ENCODE measurements at places on chromosomes 2 and 18.

DNA sequence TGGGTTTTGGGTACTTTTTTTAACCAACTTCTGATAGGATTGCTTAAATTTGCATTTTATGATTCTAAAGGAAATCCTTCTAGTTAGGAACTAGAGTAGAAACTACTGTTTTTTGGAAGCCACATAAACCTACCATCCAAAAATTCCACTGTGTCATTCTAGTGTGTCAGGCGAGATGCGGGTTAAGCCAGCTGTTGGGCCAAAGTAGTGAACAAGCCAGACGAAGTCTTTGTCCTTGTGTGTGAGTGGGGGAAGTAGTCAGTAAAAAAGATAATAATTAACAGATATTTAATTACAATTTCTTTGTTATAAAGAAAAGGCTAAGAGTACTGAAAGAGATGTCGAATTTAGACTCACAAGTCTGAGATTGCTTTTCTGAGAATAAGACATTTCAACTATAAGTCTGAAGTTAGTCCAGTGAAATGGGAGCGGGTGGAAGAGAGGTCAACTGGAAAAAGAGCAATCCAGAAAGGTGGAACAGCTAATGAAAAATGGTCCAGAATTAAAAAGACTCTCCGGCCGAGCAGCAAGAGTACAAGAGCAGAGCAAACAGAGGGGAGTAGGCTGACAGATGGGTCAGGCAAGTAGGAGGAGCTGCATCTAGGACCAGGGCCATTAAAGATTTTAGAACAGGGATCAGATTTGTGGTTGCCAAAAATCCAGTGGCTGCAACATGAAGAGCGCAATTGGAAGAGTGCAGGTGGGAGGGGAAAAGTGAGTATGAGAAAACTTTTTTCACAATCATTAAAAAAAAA is 1.5 kb downstream of the EPB41L5 start:
- DNase-seq = no peak

GRCh38 chr2:127169066-127169660 is 50.9 kb downstream of the CYP27C1 start:
- DNase-seq = no peak

DNA sequence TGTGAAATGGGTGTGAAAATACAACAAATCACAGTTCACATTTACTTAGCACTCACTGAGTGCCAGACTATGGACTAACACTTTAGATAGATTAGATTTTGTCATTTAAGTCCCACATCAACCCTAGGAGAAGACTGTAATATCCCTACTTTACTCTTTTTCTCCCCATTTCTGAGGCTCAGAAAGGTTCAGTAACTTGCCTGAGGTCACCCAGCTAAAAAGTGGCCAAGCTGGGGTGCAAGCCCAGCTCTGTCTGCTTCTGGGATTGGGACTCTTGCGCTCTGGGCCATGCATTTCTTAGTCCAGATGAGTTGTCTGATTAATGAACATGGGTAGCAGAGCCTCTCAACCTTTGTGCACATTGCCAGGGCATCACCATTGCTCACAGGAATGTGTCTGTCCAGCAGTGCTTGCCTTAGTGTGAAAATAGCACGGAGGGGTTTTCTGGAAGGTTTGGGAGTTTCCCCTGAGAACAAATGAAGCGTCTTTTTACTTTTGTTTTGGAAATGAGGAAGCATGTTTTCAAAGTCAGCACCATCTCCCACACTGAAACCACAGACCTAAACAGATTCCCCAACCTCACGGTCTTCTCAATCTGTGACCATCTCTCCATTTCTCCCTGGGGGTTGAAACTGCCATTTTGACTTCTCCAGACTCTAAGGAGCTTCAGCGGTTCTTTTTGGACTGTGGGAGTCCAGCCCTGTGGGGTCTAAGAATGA is 31.9 kb downstream of the NRP2 start:
- DNase-seq = no peak

DNA sequence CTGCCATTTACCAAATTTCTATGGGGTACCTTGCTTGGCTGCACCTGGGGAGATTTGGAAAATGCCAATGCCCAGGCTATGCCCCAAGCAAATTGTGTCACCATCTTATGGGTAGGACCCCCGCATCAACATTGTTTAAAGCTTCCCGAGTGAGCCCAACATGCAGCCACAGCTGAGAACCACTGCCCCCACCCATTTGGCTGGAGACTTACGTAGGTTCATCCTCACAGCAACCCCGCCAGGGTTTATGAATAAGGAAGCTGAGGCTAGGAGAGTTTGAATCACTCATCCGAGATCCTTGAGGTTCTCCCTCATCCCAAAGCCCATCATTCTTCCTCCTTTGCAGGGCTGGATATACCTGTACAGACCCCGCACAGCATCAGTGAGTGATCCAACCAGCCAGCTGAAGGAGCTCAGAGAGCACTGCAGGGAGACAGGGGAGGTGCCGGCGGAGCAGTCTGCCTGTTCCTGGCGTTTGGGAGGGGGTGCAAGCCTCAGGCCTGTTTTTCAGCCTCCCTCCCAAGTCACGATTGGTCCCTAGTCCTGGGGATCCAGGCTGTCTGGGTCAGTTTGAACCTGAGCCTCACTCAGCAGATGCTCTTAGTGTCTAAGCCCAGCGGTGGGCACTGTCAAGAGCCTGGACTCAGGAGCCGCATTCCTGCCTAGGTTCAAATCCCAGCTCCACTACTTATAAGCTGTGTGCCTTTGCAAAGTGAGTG is 164.9 kb downstream of the SMAD7 start:
- DNase-seq = no peak

DNA sequence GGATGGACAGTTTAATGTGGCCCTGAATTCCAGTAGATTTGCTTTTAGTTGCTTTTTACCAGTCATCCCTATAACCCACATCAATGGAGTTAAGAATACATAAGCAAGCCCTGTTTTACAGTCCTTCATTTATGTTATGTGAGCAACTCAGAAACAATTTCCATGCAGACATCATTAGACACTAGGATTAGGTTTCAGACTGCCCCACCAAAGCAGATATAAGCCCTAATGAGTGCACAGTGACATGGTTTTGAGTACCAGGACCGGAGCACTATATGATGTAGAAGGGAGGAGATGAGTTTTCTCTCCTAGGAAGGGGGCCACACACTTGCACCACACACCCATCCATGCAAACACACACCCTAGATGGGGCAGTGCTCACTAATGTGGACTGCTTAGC is 15.5 kb downstream of the KCNS3 start:
- DNase-seq = no peak

- DNase-seq = no peak
These were observed 11.5 kb downstream of the IGFBP5 start for GRCh38 chr2:216683846-216684245.

GRCh38 chr2:10057231-10058107 is 14.1 kb downstream of the KLF11 start:
- DNase-seq = peak; percentile 26

DNA sequence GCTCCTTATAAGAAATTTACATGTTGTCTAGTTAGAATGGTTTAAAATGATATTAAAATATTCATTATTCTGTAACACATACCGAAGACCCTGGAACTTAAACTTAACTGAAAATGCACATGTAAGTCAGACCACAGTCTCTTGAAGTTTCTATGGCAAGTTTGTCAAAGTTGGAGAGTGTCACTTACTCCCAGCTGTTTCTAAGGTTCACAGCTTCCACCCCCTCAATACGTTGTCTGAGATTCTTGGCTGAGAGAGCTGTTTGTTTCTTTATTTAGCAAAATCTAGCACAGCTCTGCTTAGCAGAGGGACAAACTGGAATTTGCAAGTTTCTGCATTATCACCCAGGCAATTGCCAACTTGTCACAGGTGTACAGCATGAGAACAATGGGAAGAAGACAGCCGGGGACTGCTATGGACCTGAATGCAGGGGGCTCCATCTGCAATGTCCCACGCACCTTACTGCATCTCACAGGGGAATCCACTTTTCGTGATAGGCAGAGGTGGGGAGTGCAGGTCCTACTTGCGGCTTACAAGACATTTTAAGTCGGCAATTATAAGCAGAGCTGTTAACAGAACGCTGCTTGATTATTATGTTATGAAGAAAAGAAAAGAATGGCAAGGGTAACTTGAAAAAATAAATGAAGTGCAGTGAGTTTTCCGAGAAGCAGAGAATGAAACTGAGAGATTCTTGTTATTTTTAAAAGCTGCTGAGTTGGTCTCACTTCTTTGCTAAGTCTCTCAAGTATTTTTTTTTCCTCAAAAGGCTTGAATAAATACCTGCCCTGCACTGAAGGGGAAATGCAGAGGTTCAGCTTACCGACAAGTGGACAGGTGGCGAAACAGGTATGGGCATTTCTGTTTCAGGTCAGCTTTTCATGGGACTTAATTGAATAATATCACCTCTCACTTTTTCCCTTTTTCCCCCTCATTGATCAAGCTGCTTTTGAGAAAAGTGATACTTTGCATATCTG is 1072.1 kb upstream of the FANCL start:
- DNase-seq = no peak

- no peak for DNase-seq
These were observed 801.0 kb downstream of the TDRD15 start for GRCh38 chr2:21924640-21925285.

DNA sequence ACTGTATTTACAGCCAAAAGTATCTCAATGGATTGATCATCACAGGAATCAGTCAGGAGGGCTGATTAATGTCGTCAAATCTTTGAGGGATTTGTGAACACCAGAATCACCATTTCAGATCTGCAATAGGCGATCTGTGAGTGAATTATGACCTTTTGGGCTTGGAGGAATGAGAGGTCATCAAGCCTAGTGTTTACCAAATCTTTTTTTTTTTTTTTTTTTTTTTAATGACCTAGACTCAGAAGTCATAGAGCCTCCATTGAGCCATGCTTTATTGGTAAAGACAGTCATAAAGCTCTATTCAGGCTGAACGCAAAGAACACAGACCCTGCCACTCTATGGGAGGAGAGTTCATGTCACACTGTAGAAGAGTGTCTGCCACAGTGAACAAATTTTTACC is 97.7 kb downstream of the SOCS6 start:
- no peak for DNase-seq

DNA sequence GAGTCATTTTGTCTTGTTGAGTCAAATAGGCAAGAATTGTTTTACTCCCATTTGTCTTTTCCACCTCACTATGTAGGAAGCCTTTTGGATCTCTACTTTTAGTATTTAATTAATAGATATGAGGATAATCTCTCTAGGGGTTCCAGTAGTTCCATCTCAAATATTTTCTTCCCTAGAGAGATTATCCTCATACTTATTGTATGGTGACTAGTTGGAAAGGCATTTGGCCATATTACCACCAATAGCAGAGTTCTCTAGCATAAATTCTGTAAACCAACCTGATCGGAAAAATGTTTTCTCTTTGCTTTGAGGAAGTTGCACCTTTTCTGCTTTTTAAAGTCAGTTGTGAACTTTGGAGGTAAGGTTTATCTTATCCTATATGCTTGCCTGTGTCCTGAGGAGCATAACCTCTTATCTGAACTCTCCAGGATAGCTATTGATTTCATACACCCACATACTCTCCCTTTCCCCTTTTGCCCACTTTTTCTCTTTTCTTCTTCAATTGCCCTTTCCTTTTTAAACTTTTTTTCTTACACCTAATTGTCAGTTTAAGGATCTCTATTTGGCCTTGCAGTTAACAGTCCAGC is 100.8 kb downstream of the GALNT1 start:
- DNase-seq = no peak

DNA sequence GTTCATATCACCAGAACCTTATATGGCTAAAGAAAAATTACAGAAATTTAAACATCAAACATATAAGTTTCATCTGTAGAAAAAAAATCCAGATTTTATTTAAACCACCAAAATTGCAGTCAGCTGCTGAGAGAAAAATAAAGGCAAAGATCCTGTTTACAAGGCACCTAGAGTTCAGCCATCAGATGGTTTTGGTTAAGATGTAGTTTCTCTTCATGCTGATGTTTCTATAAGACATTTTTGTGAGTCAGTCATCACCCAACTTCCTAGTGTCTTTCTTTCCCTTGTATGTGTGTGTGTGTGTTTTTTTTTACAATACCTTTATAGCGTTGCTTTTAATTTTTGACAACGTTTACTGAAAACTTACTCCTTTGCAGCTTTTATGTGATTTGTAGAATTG is 26.1 kb upstream of the MMADHC start:
- no peak for DNase-seq

- DNase-seq = no peak
These were observed 45.2 kb downstream of the PCBP1 start for GRCh38 chr2:70132244-70133126.

DNA sequence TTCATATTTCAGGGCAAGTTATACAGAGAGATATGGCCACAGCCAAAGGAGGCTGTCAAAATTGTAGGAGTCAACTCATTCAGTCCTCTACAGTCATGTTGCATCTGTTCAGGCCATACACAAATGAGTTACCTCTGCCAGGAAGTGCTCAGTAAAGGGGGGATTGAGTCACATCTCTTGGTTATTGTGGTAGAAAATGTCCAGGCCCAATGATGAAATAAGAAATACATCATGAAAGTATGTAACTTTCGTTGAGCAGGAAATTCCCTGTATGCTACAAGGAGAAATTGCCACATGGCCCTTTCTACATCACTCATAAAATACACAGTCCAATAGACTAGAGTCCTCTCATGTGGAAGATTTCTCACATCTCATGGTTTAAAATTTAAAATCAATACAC is 103.9 kb upstream of the COL3A1 start:
- DNase-seq = no peak

DNA sequence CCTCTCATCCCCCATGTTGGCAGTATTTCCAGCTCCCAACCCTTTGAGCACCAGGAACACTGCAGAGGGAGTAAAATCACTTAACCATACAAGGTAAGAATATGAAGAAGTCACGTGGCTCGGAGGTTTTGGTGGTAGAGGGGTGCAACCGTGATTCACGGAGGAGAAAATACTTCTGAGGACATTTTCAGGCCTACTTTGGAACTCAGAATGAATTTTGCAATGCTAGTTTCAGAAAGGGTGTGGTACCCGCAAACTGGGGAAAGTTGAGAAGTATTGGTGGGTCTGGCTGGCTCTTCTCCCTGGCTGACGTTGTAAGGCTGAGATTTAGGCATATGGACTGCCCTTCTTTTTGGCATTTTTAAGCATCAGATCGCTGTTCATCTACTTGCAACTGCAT is 442 bp downstream of the SERPINB5 start:
- no peak for DNase-seq

GRCh38 chr18:9135912-9136314 is 668 bp upstream of the ANKRD12 start:
- no peak for DNase-seq

DNA sequence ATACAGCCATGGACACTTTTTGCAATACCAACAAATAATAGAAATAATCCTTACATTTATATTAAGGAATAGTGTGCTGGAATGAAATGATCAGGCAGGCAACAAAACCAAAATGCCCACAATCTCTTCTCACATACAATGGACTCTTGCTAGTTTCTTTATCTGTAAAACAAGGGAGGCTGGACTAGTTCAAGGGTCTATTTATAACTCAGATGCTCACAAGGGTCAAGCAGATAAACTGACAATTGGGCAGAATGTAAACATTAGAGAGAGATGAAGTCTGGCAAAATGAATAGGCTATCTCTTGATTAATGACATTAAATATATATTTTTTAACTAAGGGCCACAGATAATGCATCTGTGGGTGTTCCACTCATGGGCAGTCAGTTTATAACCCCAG is 11.4 kb downstream of the PPIL3 start:
- no peak for DNase-seq

Measured in neural crest cell (in vitro differentiated cells).